Cardiac muscle cell (in vitro differentiated cells and primary cell): ENCODE measurements at places on chromosomes 1 and 21. TPM values are rescaled to one million over a fixed set of nuclear protein-coding genes. Genes with fewer than 3 reads are reported as not detected.

The OR2T29 gene
- total RNA-seq: not detected in 2 replicates

The HTR6 gene
- not detected in 2 replicates for total RNA-seq

The UBASH3A gene
- not detected in 2 replicates for total RNA-seq

The SPRR1B gene
- not detected in 2 replicates for total RNA-seq

The UQCRH gene
- 597 and 948 TPM in 2 replicates for total RNA-seq

The NTNG1 gene
- total RNA-seq: 0.12 and 0.28 TPM in 2 replicates

The AMY1A gene
- total RNA-seq: not detected in 2 replicates

The SLC2A5 gene
- total RNA-seq: 0.04 TPM in 1 of 2 replicates, not detected in the other

The USH2A gene
- 0.24 and 0.25 TPM in 2 replicates for total RNA-seq

The SLAMF8 gene
- not detected in 2 replicates for total RNA-seq

The PEX10 gene
- 37.5 and 40.4 TPM in 2 replicates for total RNA-seq

The ZNF695 gene
- 1.1 and 4.3 TPM in 2 replicates for total RNA-seq

The KLHL20 gene
- 10.2 and 24.0 TPM in 2 replicates for total RNA-seq

The DCDC2B gene
- total RNA-seq: not detected in 2 replicates

The TNNI3K gene
- total RNA-seq: 4.4 and 6.6 TPM in 2 replicates

The OR6N1 gene
- total RNA-seq: not detected in 2 replicates

The GJA8 gene
- total RNA-seq: not detected in 2 replicates

The PIK3CD gene
- 4.7 and 7.9 TPM in 2 replicates for total RNA-seq

The KIAA0040 gene
- total RNA-seq: 1.6 and 1.9 TPM in 2 replicates

The THEMIS2 gene
- 0.92 and 3.1 TPM in 2 replicates for total RNA-seq

The JAM2 gene
- total RNA-seq: 0.63 and 1.3 TPM in 2 replicates

The AKR7A3 gene
- 1.4 and 2.2 TPM in 2 replicates for total RNA-seq

The SLFNL1 gene
- total RNA-seq: 1.5 and 3.0 TPM in 2 replicates

The CA6 gene
- not detected in 2 replicates for total RNA-seq

The KCNA2 gene
- 0.03 and 0.28 TPM in 2 replicates for total RNA-seq

The SDCCAG8 gene
- 23.3 and 23.8 TPM in 2 replicates for total RNA-seq

The ZNF678 gene
- total RNA-seq: 8.1 and 14.2 TPM in 2 replicates

The KCNE2 gene
- total RNA-seq: 1.7 TPM in 1 of 2 replicates, not detected in the other

The RGS13 gene
- total RNA-seq: 1.3 and 1.4 TPM in 2 replicates

The HRNR gene
- total RNA-seq: not detected in 2 replicates

The LENEP gene
- total RNA-seq: not detected in 2 replicates

The LMX1A gene
- not detected in 2 replicates for total RNA-seq

The CBR1 gene
- total RNA-seq: 60.8 and 83.1 TPM in 2 replicates

The SPATA21 gene
- total RNA-seq: 0.18 TPM in 1 of 2 replicates, not detected in the other

The IARS2 gene
- total RNA-seq: 71.7 and 81.4 TPM in 2 replicates

The KCNT2 gene
- total RNA-seq: 2.7 and 5.0 TPM in 2 replicates

The EFNA1 gene
- 39.1 and 43.1 TPM in 2 replicates for total RNA-seq

The XCL1 gene
- total RNA-seq: 0.53 and 0.54 TPM in 2 replicates

The C1orf141 gene
- total RNA-seq: not detected in 2 replicates

The LEMD1 gene
- total RNA-seq: not detected in 2 replicates

The ACTA1 gene
- 18.7 and 1,099 TPM in 2 replicates for total RNA-seq
